ENCODE measurements at places on chromosomes 1 and 21.

- DNase-seq, result no peak
Observed at GRCh38 chr1:41648844-41649243, 164.4 kb upstream of the EDN2 start.

DNA sequence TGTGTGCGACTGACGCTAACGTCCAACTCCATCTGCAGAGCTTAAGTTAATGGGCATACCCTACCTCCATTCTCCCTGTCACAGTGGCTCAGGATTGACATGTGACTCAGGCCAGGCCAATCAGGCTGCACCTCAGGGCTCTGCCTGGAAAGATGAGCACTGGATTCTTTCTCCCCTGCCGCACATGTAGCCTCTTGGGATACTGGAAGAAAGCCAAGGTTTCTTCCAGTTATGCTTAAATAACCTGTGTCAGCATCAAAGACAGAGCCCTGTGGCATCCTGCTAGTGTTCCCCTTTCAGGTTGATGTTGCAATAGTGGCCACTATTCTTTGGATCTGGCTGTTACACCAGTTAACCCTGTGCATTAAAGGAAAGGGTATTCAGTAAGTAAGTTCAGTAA, 55.0 kb upstream of the SYT6 start:
- no peak for DNase-seq

DNA sequence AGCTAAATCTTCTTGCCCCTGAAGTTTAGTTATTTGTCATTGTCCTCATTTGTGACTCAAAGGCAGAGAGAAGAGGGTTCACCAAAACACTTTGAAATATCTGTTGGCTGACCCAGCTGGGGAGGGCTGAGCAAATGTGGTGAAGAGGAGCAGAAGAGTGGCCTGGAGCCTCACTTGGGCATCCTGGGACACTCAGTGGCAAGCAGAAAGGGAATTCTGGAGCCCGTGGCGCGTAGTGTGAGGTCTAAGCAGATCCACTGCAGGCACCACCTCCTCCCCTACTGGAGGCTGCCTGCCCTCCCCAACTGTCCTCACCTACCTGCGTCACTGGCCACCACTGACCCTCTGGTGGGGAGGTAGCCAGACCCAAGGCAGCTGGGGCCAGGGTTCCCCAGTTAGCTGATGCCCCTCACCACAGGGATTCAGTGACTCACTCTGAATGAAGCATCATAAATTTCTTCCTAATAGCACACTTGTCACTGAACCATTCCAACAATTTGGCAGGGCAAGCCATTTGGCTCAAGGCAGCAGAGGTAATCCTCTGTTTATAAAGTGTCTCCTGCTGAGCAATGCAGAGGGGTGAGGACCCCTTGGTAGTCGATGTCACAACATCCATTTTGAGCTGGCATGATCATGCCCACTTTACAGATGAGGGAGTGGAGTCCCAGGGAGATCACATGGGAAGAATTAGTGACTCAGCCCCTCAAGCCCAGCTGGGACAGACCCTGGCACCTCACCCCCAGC, 80.3 kb downstream of the NENF start:
- no peak for DNase-seq

GRCh38 chr1:210743038-210743437, 390.9 kb downstream of the KCNH1 start:
- no peak for DNase-seq

- DNase-seq, result no peak
Observed at GRCh38 chr1:230260831-230261230, 165.3 kb downstream of the PGBD5 start.

- DNase-seq, result peak; percentile 53
Observed at GRCh38 chr1:185244015-185244747, 72.9 kb downstream of the IVNS1ABP start.

DNA sequence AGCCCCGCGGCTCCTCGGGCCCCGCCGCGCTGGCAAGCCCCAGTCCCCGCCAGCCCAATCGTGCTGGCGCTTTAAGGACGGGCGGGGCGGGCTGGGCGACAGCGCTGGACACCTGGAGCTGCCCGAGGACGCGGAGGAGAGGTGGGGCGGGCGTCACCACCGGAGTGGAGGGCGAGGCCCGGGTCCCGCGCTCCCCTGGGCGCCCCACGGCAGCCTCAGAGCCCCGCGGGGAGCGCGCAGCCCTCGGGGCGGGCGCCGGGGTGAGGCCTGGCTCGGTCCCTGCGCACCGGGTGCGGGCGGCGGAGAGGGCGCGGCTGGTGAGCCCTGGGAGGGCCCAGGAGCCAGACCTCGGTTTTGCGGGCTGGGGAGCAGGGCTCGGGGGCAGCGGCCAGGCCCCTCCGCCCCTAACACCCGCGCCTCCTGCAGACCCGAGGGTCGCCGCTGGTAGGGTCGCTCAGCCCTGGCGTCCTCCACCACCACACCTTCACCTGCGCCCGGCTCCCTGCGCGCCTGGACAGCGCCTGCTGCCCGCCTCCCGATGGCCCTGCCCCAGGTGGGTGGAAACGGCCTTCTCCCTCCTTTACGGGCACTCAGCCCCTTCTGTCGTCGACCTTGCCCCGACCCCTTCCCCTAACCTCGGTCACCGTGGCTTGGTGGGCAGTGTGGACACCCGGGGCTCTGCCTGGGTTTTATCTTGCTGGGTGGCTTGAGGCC, at the start of gene TMEM61:
TMEM61 (plus strand) TSS at position 101 of the 714 bp plus-strand sequence; CDS start at position 539, 438 bp downstream.
- DNase-seq, result no peak

DNA sequence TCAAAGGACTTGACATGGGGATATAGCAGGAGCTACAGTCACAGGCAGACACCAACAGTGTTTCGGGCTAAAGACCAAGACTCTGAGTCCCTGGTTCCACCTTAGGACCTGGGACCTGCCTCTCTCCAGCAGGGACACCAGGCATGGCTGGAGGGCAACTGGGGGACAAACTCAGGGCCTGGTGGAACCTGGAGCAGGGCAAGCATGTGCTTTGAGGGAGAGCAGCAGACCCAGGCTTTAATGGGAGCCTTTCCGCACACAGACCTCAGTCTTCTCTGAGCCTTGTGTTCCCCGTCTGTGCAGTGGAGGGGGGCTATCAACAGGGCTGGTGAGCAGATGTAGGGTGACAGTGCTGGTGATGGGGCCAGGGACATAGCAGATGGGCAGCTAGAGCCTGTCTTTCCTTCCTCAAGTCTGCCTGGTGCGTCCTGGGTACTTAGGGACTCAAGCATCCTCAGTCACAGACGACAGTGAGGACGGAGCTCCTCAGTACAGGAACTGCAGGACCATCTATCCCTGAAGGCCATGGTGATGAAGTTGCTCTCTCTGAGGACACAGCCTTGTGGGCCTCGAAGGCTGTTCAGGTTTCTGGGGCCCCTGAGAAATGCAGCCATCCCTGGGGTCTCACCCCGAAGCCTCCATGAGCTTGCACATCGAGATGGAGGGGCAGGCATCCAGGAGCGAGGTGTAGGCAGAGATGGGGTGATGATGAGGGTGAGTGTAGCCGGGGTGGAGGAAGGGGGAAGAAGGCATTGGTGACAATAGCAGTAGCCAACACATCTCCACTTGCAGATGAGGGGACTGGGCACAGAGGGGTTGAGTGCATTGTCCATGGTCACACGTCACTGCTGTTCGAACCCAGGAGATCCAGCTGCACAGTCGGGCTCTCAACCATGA, 593.4 kb downstream of the PTPRU start:
- DNase-seq, result no peak

DNA sequence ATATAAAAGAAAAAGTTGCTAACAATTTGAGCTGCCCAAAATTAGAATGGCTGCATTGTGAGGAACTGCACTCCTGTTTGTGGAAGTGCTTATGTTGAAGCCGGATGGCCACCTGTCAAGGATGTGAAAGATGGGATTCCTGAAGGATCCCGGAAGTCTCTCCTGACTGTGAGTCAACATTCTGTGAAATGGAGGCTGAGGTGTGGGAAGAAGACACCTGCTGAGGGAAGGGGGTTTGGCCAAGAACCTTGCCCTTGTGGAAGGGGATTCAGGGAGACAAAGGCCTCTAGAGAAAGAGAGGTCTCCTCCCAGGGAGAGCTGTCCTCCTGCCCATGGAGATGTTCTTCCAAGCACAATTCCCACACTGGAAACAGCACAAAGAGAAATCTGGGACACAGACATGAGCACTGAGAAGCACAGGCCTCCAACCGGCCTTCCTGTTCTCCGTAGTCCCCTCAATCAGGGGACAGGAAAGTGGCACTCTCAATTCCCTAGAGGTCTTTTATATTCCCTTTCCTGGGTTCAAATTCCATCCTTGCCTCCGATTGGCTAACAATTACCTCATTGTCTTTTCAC, 70.5 kb downstream of the CD2 start:
- no peak for DNase-seq

DNA sequence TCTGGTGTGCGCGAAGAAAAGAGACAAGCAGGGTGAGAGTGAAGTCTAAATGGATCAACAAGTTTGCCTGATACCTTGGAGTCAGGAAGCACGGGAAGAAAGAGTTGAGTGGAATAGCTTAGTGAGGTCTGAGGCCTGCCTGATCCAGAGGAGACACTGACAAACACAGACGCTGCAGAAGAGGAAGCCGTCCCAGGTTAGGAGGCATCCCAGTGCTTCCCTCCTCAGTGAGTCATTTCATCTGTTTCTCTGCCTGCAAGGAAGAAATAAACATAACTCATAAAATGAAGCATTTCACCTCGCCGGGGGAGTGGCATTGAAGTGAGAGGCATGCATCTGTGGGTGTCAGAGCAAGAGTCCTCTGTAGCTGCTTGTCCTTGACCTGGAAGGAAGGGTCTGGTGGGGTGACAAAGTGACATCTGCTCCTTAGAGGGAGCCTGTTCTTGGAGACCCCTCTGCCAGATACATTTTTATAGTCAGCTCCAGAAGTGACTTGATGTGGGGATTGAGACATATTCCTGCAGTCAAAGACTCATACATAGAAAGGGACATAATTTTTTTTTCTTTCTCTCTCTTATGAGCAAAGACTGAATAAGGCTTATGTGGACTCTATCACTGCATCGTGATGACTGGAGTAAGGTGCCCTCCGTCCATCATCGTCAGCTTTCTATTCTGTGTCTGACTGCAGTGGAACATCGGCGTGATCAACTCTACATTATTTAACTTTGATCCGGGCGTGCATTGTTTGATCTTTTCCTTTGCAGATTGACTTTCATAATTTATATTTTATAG, 256.7 kb downstream of the KIF26B start:
- no peak for DNase-seq

GRCh38 chr1:244341455-244342450, 110.0 kb downstream of the ADSS2 start:
- DNase-seq, result no peak

DNA sequence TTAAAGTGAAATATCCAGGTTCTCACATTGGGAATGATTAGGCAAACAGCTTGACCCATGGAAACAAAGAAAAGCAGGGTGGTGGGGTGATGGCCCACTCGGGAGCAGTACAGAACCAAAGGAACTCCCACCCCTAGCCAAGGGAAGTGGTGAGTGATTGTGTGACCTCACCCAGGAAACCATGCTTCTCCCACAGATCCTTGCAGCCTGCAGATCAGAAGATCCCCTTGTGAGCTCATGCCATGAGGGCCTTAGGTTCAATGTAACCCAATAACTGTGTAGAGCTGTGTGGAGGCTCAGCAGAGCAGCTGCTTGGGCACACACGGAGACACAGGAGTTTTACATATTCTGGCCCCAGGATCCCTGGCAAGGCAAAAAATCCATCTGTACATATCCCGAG, 311.8 kb upstream of the DPYD start:
- DNase-seq, result no peak

DNA sequence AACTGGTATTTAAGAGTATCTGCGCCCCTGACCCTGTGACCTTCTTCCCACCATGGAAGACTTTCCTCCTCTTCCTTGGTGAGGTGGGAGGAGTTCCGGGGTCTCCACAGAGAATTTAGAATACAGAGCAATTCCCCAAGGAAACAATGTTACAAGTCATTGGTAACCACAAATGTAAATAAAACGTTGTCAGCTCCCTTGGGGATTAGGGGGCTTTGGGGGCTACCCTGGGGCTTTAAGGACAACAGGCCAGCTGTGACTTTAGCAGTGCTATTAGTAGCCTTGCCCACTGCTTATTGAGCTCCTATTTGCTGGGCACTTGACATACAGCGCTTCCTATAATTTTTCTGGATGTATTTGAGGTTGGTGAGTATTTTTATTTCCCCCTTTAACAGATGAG, 69.0 kb downstream of the IGSF21 start:
- DNase-seq, result no peak

DNA sequence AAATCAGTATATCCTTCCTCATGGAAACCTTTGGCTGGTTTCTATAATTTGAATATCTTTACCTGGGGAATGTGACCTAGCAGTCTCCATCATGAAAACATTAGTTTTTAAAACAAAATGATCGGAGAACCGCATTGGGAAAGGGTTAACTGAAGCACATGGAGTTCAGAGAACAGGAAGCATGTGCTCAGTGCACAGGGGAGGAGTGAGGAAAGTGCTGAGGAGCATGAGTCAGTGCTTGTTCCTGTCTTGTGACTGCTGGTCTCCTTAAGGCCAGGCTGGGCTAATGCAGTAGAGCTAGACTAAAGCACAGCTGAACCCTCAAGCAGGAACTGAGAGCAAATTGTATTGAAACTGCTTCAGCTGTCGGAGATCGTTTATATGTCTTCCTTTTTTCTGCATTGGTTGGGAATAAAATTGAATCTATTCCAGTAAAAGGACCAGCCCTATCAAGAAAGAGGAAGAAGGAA, 5.8 kb downstream of the IFI16 start:
- peak; percentile 63 for DNase-seq

- no peak for DNase-seq
Observed at GRCh38 chr1:41800311-41800829, 118.4 kb downstream of the HIVEP3 start.

GRCh38 chr1:15684042-15684461, at the start of gene PLEKHM2:
Gene PLEKHM2 (plus strand): TSS chr1:15684320. CDS start chr1:15684559, 239 bp downstream.
- peak; percentile 25 for DNase-seq

DNA sequence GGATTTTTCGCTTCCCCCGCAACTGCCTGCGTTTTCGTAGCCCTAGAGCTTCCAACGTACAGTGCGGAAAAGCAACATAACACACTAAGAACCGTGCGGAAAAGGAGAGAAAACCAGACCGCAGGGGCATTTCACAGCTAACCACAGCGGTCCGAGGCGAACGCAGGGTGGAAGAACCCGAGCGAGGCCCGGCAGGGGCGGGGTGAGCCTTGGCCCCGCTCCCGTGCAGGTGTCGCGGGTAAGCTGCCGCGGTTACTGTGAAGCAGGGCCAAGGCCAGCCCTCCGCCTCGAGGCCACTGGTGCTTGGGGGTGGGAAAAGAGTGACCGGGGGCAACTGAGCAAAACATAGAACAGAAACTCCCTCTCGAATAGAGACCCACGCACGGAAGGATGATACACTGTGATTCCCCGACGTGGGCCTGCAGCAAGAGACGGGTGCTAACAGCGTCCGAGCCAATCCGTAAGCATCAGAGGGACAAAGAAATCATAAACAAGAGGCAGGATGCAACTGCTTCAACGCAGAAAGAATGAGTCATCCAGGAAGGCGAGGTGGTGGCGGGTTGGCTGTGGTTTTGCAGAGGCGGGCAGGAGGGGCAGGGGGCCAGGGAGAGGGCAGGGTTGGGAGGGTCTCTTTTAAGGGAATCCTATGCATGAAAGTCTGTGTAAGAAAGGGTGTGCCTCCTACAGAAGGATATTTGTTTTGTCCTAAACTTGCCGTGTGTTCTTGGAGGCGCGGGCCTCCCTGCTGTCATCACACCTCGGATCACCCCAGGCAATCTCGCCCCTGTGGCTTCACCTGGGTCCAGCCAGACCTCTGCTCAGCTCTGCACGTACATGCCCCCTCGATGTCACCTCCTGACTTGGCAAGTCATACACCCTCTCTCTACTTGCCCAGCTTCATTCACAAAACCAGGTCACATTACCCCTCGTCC, 7.3 kb downstream of the GNG4 start:
- peak; percentile 43 for DNase-seq

- no peak for DNase-seq
Observed at GRCh38 chr1:92029241-92029922, 403 bp upstream of the EPHX4 start.
